ENCODE measurements at places on chromosomes 6 and 20.
A peak's percentile ranks its signal among the peaks of the same experiment; 100 is the strongest.

DNA sequence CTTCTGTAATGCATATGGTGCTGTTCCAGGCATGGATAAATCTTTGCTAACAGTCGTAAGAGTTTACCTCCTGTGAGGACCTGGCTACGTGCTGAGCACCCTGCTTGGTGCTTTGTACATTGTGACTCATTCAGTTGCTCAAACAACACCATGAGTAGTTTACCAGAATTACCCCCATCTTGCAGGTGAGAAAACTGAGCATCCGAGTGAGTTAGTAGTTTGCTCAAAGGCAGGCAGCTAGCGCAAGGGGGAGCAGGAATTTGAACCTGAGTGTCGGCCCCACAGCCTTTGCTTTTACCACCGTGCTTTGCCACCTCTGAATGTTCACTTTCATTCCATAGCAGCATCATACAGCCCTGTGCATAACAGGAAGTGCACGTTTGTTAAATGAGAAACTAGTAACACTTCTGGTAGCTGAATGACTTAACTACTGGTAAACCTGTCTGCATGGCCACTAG, 121.9 kb downstream of the MTHFD1L start:
- no peak for DNase-seq

DNA sequence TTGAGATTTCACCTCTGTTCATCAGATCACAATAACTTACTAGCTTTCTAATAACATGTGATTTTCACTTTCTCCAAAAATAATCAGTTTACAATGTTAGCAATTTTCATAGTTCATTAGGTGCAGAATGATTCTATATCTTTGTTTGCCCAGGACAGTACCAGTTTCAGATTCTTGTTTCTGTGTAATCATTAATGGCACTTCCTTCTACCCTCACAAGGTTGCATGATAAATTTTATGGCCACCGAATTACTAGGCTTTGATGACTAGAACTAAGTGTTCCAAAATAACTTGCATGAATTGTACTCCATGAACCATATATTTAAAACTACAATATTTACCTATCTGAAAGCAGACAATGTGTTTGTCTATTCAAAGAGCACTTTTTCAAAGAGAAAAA, 442.3 kb downstream of the EPHA7 start:
- DNase-seq = no peak

GRCh38 chr20:49543071-49543857, 24.7 kb downstream of the PTGIS start:
- no peak for DNase-seq

DNA sequence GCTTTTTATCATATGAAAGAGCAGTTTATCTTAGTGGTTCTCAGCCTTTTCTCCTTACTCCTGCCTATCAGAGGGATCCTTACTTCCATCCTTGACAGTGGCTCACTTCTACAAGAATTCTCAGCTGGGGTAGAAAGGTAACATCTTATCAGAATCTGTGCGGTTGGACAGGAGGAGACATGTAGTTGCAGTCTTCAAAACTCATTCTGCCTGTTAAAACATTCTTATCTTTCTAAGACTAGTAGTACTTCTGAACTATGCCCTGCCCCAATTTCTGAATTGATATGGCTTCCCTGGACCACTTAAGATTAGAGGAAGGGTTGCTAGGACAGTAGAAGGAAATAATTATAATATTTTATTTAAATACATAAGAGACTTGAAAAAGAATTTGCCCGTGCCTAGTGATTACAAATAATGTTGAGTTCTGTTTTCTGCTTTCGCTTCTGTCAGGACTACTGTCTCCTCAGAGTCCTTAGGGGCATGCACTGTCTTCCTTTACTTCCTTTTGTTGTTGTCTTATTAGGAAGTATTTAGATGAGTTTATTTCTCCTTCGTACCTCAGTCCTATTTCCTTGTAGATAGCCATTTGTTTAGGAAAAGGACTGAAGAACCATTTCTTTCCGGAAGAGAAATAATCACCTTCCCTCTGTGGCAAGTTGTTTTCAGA, 24.9 kb downstream of the BLTP3A start:
- no peak for DNase-seq

GRCh38 chr6:136866872-136867416, 44.6 kb downstream of the PEX7 start:
- no peak for DNase-seq

DNA sequence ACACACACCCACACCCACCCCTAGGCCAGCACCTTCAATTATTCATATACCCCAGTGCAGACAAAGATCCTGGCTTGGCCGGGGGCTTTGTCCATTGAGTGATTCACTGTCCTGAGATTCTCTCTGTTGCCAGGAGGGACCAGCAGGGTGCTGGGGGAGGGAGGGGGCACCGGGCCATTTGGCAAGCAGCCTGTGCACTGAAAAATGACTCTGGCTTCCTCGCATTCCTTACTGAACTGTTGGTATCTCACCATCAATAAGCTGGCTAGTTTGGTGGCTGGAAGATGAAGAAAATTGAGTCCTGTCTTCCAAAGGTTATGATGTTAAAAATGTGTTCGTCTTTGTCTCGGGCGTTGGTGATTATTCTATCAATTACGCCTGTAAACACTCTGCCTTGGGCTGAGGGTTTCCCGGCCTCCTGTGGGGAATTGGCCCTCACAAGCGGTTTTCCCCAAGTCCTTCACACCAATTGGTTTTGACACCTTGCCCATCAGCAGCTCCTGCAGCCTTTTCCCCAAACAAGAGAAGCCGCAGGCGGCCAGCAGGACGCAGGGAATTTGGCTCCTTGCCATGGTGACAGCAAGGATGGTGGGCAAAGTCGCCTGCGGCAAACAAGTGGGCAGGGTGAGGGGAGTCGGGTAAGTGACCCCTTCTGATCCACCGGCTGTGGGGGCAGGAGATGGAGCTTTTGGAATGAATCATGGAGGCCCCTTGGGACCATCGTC, 4.9 kb downstream of the VSTM2L start:
- DNase-seq = peak; percentile 60

DNA sequence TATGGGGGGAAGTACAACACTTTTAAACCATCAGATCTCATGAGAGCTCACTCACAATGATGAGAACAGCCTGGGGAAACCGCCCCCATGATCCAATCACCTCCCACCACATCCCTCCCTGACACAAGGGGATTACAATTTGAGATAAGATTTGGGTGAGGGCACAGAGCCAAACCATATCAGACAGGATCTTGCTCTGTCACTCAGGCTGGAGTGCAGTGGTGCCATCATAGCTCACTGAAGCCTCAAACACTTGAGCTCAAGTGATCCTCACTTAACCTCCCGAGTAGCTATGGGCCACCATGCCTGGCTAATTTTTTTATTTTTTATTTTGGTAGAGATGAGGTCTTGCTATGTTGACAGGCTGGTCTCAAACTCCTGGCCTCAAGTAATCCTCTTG, 5.1 kb upstream of the IYD start:
- no peak for DNase-seq

DNA sequence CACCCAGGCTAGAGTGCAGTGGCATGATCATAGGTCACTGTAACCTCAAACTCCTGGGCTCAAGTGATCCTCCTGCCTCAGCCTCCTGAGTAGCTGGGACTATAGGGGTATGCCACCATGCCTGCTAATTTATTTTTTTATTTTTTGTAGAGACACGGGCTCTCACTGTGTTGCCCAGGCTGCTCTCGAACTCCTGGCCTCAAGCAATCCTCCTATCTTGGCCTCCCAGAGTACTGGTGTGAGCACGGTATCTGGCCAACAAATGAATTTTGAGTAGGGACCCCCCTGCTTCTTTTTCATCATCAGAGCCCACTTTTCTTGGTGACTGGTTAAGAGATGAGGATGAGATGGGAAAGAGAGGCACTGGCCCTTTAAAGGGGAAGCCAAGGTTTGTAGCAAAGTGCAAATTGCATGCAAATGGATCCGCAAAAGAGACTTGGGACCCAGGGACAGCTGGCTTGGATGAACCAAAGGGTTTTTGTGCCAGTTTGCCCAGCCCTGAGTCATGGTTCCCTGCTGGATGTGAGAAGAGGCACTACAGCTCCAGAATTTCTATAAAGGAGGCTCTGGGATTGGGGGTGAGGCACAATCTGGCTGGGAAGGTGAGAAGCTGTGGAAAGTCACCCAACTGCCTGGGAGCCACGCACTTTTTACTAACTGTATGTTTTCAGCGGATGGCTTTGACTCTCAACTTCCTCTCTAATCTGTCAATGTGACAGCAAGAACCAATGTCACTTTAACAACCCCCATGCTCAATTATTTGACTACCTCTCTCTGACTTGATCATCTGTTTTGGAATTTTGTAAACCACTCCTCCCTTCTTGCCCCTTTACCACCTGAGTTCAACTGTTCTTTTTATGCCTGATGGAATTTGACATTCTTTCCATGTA, 58.7 kb upstream of the RNF24 start:
- DNase-seq = no peak

DNA sequence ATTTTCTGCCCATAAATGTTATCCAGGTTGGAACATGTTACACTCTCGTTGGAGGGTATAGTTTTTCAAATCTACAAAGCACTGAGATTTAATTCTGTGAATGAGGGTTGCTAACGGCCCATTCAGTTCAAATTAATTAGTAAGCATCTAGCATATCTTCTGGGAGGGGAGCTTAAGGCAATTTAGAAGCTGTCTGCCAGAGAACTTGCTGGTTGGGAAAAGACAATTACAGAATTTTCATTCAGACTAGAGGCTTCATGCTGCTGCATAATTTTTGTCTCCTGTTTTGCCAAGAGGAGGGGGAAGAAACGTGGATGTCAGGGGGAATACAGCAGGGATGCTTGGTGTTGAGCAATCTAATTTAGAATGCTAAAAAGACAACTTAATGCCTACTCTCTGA, 268.3 kb upstream of the FAM83B start:
- no peak for DNase-seq

DNA sequence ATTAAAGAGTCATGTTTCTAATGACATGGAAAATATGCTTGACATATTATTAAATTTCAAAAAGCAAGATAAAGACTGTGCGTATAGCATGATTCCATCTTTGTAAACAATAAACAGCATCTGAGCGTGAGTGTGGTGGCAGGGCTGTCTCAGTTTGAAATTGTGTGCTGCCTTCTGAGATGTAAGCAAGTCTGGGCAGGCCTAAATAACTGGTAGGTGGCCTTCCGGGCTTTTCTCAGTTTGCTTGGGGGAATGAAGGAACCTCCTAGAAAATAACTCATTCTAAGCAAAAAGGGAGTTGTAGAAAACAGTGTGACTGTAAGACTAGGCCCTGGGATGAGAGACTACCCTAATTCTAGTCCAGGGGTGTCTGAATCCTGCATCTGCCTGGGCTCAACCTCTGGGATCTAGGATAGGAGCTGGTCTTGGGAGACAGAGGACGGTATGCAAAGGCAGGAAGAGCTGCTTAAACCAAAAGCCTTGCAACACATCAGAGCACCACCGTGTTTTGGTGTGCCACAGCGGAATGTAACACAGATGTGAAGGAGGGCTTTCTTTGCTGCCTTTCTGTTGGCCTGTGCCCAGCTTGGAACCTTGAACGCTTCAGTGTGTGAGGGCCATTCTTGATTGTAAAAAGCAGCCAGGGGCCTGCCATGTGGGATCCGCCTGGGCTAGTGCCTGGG, 63.5 kb upstream of the L3MBTL3 start:
- DNase-seq = no peak

DNA sequence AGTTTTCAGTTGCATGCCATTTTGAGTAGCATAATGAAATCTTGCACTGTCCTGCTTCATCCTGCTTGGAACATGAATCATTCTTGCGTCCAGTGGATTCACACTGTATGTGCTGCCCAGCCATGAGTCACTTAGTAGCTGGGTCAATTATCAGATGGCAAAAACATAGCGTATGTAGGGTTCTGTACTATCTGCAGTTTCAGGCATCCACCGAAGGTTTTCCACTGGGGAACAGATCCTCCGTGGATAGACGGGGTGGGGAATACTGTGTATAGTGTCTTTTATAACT, 61.4 kb downstream of the IL22RA2 start:
- no peak for DNase-seq

- DNase-seq = no peak
Observed at GRCh38 chr6:14068133-14068532, 49.4 kb upstream of the CD83 start.

Data from frontal cortex (tissue), 4 donors.